Activated CD4-positive, alpha-beta T cell treated with anti-CD3 and anti-CD28 coated beads for 24 hours (primary cell): ENCODE measurements at places on chromosomes 7 and 10.

- DNase-seq = no peak
Observed at GRCh38 chr10:103510046-103510685, 16.7 kb downstream of the NEURL1 start.

GRCh38 chr10:86981716-86982115 is 13.4 kb downstream of the ADIRF start:
- no peak for DNase-seq

GRCh38 chr7:98372993-98373392 is 27.9 kb downstream of the BAIAP2L1 start:
- DNase-seq = no peak

- DNase-seq = no peak
Observed at GRCh38 chr7:139651914-139652313, 125.9 kb downstream of the HIPK2 start.

DNA sequence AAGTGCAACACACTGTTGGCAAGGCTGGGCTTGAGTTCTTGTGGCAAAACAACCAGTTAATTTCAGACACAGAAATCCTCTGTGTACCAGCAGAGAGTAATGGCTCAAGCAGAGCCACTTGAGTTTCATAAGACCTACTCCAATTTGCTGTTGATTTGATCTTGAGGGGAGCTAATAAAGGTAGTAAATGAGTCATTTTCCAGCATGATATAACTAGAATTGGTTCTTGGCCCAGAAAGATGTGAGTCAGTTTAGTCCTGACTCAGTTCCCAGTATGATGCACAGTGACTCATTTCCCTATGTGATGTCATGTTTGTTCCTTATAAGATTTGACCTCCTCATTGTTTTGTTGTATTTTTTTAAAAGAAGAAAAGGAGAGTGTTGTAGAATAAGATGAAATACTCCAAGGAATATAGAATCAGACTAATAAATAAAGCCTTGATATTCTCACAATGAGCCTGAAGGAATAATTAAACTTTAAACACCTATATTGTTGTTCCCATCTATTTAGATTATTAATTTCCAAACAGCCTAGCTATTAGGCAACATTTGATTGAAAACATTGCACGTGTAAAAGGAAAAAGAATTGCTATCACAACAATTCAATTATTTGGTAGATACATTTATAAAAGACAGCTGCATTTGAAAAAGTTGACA is 186.2 kb downstream of the REEP3 start:
- DNase-seq = peak; percentile 8

GRCh38 chr7:37336259-37336658 is 112.4 kb downstream of the ELMO1 start:
- no peak for DNase-seq

GRCh38 chr10:132904181-132904813 is 38.1 kb downstream of the CFAP46 start:
- DNase-seq = peak; percentile 34

- no peak for DNase-seq
Observed at GRCh38 chr7:134478707-134479106, 19.8 kb upstream of the AKR1B1 start.

GRCh38 chr10:75076348-75076747 is 35.1 kb upstream of the SAMD8 start:
- DNase-seq = no peak

DNA sequence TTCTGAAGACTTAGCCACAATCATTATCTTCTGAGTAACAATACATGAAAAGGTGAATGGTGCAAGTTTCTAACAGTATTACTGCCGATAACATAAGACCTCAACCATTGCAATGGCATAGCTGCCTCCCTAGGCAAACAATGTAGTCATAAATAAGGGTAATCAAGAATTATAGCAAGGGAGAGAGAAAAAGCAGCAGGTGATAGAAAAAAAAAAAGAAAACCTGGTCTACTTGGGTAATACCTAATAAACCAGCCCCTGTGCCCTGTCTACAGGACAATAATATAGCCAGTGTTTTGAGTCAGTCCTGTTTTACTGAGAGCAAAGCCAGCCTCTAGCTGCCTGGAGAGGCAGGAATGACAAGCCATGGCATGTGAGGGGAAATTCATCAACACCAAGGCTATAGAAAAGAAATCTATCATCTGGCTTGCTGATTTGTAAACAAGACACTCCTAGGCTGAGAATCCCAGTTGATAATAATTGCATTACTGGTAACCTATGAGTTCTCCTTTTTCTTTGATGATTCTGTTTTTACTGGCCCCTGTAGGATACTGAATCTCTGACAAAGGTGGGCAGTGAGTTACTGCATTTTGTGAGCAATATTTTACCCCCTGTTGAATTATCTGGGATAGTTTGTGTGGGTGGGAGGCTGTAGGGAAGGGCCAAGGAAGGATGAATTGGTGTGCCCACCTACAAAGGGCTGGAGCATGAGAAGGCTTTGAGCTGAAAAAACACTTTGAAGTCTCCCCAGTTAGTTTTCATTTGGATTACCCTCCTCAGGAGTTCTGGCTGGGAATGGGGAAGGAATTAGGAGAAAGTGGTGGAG is 1.7 kb upstream of the WEE2 start:
- DNase-seq = no peak

DNA sequence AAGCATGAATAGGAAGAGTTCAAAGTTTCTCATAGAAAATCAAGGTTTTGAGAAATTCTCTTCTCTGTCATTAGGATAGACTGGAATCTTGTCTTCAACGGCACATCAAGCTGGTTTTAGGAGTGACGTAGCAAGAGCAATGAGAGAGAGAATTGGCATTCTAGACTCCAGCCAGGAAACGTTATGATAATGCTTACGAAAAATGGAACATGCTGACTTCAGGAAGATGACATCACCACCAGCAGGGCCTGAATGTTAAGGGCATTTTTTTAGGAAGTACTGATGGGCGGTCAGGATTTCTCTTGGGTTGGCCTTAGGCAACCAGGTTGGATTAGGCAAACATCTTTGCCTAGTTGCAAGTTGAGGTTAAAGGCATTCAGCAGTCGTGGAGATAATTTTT is 213.2 kb upstream of the CTBP2 start:
- no peak for DNase-seq

DNA sequence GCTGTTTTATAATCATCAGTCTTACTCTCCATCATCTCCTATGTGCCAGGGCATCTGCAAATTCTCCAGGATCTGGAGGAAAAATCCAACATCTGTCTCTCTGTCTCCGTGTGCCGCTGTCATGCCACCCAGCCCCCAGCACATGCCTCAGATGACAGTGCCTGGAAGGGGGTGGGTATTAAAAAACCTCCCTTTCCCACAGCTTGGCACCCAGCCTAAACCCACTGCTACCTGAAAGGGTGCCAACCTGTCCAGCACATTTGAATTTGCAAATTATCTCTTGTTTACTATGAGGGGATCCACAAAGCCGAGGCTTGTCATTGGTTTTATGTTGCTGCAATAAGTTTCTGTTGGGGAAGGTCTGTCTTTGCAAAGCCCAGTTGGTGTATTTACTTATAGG is 73.1 kb downstream of the EMX2 start:
- DNase-seq = no peak

GRCh38 chr7:71145906-71146901 is 14.3 kb downstream of the GALNT17 start:
- DNase-seq = no peak

GRCh38 chr10:13121500-13121854 is 21.5 kb downstream of the OPTN start:
- no peak for DNase-seq

- DNase-seq = no peak
Observed at GRCh38 chr7:15554744-15555143, 7.1 kb downstream of the AGMO start.

- DNase-seq = no peak
Observed at GRCh38 chr10:128049226-128050120, 76.8 kb downstream of the MKI67 start.

GRCh38 chr7:112010994-112011393 is 195.2 kb downstream of the DOCK4 start:
- no peak for DNase-seq
